ENCODE measurements at places on chromosomes 7 and 10.
A peak's percentile ranks its signal among the peaks of the same experiment; 100 is the strongest.

DNA sequence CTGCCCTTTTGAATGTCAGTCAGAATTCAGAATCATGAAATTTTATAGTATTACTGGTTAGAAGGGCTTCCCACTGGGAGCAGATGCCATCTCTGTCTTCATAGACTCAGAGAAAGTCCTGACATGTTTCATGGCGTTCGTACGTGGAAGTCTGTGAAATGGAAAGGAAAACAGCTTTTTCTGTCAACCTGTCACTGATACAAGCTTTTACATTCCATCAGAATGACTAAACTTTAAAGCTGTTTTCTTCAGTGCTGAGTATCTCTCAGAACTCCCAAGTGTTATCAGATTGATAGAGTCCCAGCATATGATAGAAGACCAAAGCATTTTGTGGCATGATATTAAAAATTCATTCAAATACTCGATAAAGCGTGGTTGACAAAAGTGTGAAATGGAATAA lies 726.7 kb upstream of the GALNT17 start:
- DNase-seq = no peak

- no peak for DNase-seq
Observed at GRCh38 chr7:157969995-157970394, 617.6 kb downstream of the PTPRN2 start.

- no peak for DNase-seq
Observed at GRCh38 chr7:41421056-41421455, 281.8 kb downstream of the INHBA start.

DNA sequence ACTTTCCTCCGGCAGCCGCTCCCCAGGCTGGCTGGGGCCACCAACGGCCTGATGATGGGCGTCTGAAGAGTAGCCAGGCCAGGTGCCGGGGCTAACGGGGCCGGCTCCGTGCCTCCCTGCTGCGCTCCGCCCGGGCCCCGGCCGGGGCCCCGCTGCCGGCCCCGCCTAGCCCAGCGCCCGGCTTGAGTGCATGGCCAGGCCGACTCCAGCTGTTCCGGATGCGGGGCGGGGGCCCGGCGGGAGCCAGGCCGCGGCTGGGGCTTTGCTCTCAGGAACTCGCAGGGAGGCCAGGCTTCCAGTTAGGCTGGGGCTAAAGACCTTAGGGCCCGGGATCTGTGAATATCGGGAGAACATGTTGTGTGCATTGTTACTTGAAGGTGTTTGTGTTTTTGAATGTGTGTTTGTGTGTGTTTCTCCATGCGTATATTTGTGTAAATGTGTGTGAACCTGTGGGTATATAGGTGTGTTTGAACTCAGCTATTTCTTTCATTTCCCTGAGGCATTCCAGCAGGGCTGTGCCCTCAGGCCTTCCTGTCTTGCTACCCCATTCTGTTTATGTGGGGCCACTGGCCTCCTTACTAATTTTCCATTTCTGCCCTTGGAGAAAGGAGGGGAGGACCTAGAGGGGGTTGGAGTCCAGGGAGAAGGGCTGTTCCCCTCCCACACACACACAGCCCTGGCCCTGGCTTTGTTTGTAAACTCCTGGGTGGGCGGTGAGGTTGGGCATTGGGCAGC lies 1.1 kb upstream of the LBX1 start:
- DNase-seq = no peak

DNA sequence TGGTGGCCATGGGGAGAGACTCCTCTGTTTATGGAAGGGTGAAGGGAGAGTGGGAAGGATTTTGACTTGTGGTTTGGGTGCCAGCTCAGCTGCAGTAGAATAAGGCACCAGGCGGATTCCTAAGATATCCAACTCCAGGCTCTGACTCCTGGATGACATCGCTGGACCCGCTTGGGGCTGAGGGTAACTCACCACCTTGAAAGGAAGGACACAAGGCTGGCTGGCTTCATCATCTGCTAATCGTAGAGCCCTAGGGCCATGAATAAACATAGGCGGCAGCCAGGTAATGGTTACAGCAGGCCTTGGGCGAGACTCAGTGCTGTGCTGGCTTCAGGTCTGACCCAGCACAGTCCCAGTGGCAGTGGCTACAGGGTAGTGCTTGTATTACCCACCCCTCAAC lies 16.7 kb upstream of the LIPK start:
- DNase-seq = no peak

DNA sequence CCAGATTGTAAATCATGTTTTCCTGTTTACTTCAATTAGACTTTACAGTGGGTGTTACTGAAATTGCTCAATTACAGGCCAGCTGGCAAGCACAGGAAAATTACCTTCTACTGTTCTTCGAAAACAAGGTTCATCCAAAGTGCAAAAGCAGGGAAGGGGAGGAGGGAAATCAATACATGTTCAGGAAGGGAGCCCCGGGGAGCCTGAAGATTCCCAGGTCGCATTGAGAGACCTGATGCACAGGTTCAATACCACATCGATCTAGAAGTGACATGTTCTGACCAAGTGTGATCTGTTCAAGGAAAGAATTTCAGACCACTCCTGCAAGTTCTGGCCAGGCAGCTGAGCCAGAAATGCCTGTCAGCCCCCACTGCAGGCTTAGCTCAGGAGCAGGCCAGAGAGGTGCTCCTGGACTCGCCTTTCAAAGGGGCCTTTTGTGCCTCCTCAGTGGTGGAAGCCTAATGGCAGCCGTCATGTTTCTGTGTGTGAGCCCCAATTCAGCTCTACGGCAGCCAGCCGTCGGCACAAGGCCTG lies 35.9 kb downstream of the FAM53B start:
- peak; percentile 75 for DNase-seq

- DNase-seq = no peak
Observed at GRCh38 chr7:12907774-12908173, 220.3 kb downstream of the ARL4A start.

- DNase-seq = no peak
Observed at GRCh38 chr10:59724098-59724938, 14.7 kb upstream of the SLC16A9 start.

DNA sequence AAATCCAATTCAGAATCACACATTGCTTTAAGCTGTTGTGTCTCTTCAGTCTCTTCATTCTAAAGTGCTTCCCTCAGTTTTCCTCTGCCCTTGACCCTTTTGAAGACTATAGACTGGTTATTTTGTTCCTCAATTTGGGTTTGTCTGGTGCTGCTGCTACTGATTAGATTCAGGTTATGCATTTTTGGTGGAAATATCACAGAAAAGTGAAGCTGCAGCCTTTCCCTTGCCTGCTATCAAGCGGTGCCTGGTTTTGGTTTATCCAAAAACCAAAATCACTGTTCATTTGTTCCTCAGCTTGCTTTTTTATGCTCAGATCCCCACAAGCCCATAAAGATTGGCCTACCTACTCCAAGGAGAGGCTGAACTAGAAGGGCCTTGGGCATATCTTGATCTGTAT lies 55.2 kb downstream of the ELMO1 start:
- DNase-seq = no peak

DNA sequence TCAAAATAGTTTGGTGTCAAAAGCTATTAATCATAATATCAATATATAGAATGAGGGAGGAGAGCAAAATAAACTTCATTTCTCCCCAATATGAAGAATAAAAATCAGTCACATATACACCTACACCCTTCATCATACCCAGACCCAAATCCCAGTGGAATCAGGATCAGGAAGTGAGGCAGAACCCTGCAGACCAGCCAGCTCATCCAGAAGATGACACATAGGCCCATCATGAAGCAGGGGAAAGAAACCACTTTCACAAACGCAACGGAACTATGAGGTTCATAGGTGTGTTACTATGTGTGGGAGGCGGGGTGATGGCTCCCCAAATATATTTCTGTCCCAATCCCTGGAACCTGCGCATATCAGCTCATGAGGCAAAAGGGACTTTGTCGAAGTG lies 89.0 kb downstream of the RSU1 start:
- no peak for DNase-seq

DNA sequence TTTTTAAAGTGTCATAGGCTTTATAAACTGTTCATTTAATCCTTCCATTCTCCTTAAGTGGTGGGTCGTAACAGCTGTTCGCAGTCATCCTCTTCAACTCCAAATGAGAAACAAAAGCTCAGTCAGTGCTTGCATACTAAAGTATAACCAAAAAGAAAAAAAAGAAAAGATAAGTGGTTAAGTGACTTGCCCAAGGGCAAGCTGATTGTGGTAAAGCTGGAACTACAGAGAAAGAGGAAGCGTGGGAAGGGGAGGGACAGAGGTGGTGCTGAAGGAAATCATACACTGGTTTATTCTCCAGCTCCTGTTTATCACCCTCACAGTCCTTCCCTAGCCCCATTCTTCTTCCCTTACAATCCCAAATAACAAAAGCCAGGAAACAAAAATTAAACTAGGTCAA lies 29.6 kb downstream of the IDE start:
- DNase-seq = no peak

DNA sequence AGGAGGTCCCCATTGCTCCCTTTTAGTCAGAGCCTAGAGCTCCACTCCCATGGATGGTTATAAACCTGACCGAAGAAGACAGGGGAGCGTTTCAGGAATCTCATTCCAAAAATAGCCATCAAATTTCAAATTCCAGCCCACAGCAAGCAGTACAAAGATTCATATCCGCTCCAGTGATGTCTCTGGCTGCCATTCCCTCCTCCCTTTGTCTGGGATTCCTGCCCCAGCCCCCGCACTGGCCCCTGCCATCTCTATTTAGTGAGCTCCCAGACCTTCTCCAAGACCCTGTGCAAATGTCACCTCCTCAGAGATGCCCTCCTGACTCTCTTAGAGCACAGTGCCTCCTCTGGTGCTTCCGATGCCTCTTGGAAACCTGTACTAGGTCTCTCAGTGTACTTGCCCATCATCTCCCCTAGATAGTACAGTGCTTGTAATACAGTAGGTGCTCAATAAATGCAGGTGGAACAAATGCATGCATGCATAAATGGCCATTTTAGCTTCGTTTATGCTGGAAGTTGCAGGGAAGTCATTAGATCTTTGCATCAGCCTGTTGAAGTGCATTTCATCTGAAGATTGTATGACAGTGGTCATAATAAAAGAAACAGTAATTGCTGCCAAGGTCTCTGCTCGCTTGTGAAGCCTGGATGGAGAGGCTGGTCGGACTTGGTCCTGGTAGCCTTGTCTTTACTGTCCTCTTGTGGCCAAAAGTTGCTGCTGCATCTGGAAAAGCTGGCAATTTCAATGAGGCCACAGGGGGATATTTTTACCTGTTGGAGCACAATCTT lies 32.0 kb upstream of the HABP2 start:
- DNase-seq = peak; percentile 4
